ENCODE measurements at places on chromosomes 7 and 10.

DNA sequence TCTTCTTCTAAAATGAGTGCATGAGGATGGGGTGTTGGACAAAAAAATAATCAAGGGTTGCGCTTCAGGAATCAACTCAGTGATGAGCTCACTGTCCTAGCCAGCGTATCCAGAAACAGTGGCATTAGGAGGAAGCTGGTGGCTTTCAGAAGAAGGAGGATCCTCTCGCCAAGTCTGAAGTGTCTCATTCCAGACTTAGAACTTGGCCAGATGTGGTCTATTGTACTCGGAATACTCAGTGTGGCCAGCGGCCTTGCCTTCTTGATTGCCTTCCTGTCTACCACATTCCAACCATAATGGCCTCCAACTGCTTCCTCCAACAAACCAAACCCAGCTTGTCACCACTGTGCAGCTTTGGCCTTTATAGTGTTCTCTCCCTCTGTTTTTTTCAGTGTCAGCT, 732.4 kb downstream of the KCNMA1 start:
- DNase-seq: no peak

DNA sequence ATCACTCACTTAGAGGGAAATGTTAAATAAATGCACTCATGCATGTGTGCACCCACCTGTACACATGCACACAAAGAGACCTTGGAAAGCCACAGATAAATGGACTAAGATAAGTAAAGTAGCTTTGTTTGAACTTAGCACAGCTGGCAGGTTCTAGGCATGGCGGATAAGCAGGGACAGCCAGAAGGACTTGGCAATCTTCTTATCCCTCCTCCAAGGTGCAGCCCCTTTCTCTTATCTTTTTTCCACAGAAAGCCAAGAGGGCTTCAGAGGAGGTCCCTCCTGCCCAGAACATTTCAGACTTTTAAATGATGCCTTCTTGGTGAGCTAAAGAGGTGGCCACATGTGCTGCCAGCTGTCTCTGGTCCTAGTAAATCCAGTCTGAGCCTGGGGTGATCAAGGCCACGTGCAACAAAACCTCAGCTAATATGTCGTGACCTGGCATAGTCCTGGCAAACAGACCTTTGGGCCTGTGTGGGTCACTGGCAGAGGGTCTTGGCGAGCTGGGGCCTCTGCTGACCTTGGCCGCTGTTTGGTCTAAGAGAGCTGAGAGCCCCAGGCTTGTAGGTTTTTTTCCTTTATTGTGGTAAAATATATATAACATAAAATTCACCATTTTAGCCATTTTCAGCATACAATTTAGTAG, 43.2 kb upstream of the SLC35B4 start:
- DNase-seq: no peak

DNA sequence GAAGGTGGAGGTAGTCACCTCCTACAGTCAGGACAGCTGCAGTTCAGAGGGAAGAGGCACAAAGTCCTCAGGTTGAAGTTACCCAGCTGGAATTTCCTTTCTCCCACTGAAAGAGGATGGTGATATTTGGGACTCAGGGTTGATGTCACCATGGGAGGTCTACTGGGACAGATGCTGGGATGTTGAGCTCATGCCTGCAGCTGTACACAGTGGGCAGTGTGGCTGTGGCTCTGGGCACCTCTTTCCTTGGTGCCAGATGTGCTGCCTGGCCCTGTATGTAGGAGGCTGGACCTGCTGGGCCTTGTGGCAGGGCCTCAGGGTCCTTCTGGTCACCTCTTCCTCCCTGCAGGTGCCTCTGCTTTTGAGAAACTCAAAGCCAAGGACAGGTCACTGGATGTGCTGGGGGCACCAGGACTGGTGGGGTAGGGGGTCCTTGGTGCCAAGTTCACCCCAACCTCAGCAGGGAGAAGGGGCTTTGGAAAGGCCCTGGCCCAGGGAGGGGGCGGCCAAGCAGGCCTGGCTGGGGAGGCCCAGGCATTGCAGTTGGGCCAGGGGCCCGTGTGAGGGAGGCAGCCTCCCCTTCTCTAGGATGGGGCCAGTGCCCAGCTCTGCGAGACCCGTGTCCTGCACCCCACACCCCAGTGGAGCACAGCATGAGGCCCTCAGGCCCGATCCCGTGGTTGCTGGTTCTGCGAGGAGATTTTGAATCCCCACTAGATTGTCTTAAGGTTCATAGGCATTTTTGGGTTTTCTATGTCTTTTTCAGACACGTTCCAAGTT, 103.1 kb downstream of the BMS1 start:
- DNase-seq: peak; percentile 1

DNA sequence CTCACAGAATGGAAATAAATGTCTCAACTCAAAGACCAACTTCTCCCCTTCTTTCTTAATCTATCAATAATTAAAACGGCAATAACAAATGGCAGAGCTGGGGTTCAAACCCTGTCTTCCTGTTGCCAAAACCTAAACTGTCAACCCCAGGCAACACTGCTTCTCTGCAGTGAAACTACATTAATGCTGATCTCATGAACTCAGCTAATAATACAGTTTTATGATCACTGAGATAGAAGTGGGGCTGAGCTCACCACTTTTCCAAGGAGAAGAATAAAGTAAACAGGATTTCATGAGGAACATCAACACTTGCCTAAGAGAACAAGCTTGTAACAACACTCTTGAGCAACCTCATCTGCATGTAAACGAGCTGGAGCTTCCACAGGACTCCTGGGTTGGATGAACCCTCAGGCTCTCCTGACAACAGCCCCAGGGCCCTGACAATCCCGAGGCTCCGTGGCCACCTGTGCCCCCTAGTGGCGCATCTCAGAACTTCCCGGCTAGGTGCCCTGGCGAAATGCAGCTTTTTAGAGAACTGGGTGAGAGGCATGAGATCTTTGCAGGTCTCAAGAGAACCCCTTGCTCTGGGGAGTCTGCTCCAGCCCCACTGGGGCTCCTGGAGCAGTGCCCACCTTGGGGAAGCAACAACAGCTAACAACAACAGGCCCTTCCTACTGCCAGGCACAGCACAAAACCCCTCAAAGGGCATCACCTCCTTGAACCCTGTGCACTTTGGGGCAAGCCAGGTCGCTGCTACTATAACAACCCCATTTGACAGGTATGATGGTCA, 169.3 kb downstream of the SH3PXD2A start:
- DNase-seq: peak; percentile 76

GRCh38 chr7:98229441-98229840, 18.2 kb downstream of the BHLHA15 start:
- DNase-seq: no peak

GRCh38 chr10:62106929-62107519, 161.6 kb downstream of the RTKN2 start:
- no peak for DNase-seq

- no peak for DNase-seq
Measured at GRCh38 chr10:119303886-119304285, 96.5 kb downstream of the GRK5 start.

- DNase-seq: no peak
Measured at GRCh38 chr7:89223900-89224395, 428.4 kb upstream of the TEX47 start.

DNA sequence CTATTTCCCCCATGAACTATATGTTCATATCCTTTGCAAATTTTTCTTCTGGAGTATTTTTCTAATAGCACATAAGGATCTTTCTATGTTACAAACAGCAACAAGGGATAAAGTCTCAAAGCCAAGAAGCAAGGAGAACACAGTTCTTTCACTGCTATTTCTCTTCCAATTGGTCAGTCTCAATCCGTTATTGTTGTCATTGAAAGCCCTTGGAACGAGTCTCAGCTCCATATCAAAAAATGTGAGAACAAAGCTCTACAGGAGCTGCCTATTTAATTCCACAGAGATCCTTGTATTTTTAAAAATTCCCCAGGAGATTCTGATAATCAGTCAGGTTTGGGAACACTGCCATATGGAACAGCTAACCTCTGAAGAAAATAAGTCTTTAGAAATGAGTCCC, 15.7 kb downstream of the SLC35B4 start:
- DNase-seq: no peak

DNA sequence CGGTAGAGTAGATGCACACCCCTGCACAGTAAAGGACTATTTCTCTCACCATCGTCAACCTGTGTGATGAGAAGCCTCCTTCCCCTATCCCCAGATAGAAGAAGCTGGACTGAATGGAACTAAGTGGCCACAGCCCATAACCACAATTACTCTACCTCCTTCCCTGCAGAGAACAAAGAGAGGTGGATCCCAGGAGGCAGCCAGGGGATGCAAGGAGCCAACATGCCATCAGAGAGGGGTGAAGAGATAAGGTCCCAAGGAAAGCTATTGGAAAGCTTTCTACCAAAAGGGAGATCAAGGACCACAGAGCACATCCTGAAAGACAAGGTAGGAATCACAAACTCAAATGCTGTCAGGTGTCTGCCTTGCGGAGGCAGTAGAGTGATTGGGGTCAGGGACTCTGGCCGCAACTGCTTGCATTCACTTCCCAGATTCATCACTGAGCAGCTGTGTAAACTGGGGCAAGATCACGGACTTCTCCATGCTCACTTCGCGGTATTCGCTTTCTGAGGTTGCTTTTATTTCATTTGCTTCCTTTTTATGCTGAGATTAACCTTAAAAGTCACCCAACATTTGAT, 81.6 kb upstream of the MYO3A start:
- no peak for DNase-seq

DNA sequence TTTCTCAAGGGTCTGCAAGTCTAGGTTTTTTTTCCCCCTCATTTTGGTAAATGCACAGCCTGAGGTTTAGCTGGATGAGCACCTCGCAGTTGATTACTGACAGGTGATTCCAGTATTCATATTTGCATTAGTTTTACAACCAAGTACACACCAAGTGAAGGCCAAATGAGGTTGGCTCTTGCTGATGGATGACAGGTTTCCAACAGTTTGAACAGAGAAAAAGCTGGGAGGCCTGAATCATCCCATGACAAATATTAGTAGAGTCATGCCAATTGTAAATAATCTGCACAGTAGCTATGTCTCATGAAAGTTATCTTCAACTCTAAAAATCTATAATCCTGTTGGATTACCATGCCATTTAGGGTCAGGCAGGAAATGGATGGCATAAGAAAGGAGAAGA, 399.8 kb downstream of the HTR7 start:
- DNase-seq: no peak

DNA sequence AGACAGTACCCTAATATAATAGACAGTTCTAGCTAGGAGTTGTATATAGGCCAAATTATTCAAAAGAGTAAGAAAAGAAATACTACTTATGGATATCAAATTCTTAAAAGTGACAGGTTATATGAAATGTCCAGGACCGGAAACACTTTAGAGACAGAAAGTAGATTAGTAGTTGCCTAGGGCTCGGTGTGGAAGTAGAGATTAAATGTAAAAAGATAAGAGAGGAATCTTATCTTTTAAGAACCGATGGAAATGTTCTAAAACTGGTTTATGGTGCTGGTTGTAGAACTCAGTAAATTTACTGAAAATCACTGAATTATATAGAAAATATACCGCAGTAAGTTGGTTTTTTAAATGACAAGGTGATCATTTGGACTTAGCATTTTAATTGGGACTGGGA, 147.5 kb upstream of the ASAH2 start:
- DNase-seq: no peak

DNA sequence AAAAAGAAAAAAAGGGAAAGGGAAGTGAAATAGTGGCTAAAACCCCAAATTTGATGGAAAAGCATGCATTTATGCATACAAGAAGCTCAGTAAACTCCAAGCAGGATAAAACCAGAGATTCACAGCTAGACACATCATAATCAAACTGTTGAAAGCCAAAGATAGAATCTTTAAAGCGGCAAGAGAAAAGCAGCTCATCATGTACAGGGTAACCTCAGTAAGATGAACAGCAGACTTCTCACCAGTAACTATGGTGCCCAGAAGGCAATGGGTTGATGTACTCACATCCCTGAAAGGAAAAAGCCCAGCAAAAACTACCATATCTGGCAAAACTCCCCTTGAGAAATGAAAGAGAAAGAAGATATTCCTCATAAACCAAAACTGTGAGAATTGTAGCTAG, 60.4 kb downstream of the TPST1 start:
- no peak for DNase-seq

- DNase-seq: no peak
Measured at GRCh38 chr7:56083150-56083785, 9.5 kb downstream of the PHKG1 start.

DNA sequence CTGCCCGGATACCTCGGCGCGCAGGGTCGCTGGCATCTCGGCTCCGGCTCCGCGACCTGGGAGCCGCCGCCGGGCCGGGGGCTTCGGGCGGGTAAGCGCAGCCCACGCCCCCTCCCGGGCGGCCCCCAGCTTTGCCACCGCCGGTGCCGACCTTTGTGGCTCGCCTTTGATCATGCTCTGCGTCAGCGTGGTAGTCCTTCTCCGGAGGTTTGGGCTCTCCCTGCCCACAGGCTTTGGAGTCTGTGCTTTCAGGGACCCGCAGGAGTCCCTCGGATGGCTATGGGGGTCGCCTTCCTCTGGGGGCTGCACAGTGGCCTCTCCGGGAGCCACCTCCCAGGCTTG, 7.3 kb downstream of the ATP6V1F start:
- DNase-seq: peak; percentile 33

- no peak for DNase-seq
Measured at GRCh38 chr7:108145401-108145800, 15.2 kb upstream of the LAMB4 start.

DNA sequence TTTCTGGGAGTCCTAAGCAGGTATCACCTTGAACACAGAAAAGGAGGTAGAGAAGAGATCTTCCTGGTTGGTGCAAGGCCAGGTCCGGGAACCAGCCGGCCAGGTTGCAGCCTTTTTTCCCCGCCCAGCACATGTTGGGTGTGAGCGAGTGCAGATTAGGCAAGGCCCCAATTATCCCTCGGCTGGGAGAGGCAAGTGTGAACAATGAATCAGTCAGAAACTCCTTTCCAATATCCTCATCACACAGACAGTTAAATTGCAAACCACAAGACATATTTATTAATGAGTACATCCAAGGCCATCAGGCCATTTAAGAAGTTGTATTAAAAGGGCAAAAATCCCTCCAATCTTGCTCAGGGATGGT, 115.0 kb upstream of the AFAP1L2 start:
- no peak for DNase-seq

GRCh38 chr7:149770728-149771636, 2.4 kb downstream of the ZNF467 start:
- no peak for DNase-seq

GRCh38 chr10:2610946-2611345, 456.4 kb upstream of the PFKP start:
- no peak for DNase-seq

- DNase-seq: no peak
Measured at GRCh38 chr10:79468015-79468560, 22.7 kb upstream of the ZCCHC24 start.

DNA sequence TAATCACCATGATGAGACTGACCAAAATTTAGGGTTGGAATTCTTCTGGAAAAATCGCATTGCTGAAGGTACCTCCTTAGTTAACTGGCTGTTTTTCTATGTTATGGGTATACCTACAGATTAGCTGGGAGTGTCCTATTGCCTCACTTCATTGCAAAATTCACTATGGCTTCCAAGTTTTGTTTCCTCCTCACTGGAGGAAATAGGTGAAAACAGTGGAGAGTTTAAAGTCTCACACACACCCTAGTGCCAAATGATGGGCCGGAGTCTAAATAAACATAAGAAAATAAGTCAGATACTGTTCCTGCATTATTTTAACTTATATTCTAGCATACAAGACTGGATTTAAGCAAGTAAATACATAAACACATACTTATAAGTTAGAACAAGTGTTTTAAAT, 98.2 kb downstream of the AHR start:
- no peak for DNase-seq

All from CD8-positive, alpha-beta T cell (primary cell).